ENCODE measurements at places on chromosomes 4 and X.

DNA sequence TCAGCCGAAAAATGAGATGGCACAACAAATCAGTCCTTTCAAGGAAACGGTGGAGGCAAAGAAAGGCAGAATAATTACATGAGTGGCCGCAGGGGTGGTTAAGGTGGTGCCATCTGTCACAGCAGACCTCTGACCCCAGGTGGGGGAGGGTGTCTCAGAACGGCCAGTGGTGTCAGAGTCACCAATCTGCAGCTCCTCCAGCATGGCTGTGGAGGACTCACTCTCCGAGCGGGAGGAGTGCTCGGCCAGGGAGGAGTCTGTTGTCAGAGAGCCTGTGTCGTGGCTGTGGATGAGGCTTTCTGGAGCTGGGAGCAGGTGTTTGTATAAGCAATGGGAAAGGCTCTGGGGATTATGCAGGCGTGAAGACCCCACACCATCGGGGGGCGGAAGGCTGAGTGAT, 130.3 kb upstream of the PDLIM3 start:
- no peak overlapping the region for H3K4me3 ChIP-seq
- H3K36me3 ChIP-seq = no peaks in the 10 kb centered on the region
- no peak for DNase-seq
- H3K27ac ChIP-seq = no peak overlapping the region
- no peaks in the 10 kb centered on the region for H3K27me3 ChIP-seq
- H3K4me1 ChIP-seq = no peaks in the 10 kb centered on the region

DNA sequence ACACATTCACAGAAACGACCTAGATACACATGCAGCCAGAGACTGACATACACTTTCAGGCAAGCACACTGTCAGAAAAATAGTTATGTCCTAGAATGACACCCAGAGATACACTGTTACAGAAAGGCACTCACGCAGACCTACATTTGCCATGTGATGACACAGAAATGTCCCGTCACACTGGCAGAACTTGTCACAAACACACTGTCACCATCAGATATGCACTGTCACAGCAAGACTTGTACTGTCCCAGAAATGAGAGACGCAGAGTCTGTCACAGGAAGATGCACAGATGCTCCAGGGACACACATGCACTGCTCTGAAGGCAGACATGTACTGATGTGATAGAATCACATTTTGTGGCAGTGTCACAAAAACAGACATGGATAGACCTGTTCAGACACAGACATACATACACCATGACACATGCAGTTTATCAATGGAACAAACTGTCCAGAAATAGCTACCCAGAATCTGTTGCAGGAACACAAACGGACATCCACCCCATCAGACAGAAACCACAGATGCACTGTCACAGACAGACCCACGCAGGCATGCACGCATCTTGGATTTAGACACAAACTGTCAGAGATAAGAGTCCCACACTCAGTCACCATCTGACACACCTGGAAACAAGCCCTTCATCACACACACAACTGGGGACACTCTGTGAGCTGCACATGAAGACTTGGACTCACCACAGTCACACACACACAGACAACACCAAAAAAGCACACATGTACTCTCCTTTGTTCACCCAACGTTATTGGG, 1.3 kb upstream of the PIM2 start:
- H3K36me3 ChIP-seq = no peaks in the 10 kb centered on the region
- peaks cover 5% of the 10 kb centered on the region for H3K4me1 ChIP-seq
- no peak overlapping the region for H3K4me3 ChIP-seq
- DNase-seq = no peak

- peak; percentile 50 for DNase-seq
- no peak overlapping the region for H3K27ac ChIP-seq
- no peaks in the 10 kb centered on the region for H3K36me3 ChIP-seq
- no peaks in the 10 kb centered on the region for H3K27me3 ChIP-seq
- H3K4me1 ChIP-seq = peaks cover 15% of the 10 kb centered on the region
Observed at GRCh38 chrX:110665223-110666002, 130.2 kb downstream of the CHRDL1 start.

DNA sequence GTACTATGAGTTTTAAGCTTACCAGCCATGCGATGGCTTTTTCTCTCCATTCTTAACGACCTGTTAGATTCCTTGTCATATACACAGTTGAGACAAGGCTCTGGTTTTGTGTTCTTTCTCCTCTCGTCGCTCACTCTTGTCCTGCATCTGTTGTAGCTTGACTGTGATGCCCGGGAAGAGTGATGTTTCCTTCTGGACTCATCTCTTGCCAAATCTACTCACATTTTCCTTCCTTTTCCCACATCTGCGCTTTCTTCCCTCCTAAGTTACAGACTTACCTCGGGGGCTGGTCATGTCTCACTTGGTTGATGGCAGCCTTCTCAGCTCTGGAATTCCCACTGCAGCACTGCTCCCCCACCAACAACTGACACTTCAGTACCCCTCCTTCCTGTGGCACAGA, 4.8 kb upstream of the MAP7D3 start:
- no peaks in the 10 kb centered on the region for H3K4me1 ChIP-seq
- H3K36me3 ChIP-seq = no peaks in the 10 kb centered on the region
- H3K27ac ChIP-seq = no peak overlapping the region
- no peak overlapping the region for H3K4me3 ChIP-seq
- DNase-seq = no peak

- DNase-seq = no peak
- H3K36me3 ChIP-seq = no peaks in the 10 kb centered on the region
- H3K27ac ChIP-seq = no peak overlapping the region
- H3K27me3 ChIP-seq = no peaks in the 10 kb centered on the region
Observed at GRCh38 chr4:63786171-63786570, 623.1 kb downstream of the TECRL start.

GRCh38 chrX:43003939-43004338, 226.0 kb upstream of the PPP1R2C start:
- H3K27ac ChIP-seq = no peak overlapping the region
- no peaks in the 10 kb centered on the region for H3K27me3 ChIP-seq
- H3K4me3 ChIP-seq = no peak overlapping the region
- no peak for DNase-seq

DNA sequence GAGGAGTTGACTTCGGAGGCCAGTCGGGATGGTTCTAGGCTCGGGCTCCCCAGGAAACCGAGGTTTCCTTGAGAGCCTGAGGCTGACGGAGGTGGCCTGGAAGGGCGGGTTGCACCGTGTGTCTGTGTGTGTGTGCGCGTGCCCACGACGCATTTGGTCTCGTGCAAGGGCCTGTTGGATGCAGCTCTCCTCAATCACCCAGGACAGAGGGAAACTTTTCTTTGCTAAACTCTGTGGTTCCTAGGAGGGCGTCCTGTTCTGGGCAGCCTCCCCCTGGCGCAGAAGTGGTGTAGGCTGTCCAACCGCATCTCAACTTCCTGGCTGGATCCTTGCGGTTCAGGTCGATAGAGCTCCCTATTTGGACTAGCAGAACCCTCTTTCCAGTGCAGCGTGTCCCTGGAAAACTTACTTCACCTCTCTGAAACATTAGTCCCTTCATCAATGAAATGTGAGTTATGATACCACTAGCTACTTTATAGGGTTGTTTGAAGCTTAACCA, 973 bp downstream of the STK32B start:
- no peak overlapping the region for H3K27ac ChIP-seq
- H3K27me3 ChIP-seq = peaks cover 49% of the 10 kb centered on the region
- H3K36me3 ChIP-seq = no peaks in the 10 kb centered on the region
- DNase-seq = peak; percentile 30
- H3K4me1 ChIP-seq = peaks cover 4% of the 10 kb centered on the region

GRCh38 chr4:160825644-160826338, 1338.0 kb downstream of the FSTL5 start:
- no peak for DNase-seq
- no peaks in the 10 kb centered on the region for H3K4me1 ChIP-seq
- H3K36me3 ChIP-seq = no peaks in the 10 kb centered on the region
- H3K27ac ChIP-seq = no peak overlapping the region
- no peaks in the 10 kb centered on the region for H3K27me3 ChIP-seq

DNA sequence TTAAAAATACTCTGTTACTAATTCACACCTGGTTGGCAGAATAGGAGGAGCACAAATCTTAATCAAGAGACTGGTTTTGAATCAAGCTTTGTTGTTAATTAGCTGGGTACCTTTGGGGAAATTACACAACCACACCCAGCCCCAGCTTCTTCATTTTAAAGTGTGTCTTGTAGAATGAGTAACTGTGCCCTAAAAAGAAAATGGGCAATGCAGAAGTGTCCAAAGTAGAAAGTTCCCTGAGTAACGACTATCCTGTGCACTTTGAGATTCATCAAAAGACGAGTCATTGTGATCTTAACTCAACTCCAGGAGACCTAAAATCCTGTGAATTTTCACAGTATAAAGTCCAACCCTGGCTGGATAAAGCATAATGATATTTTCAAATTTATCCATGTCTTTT, 792.3 kb upstream of the HS3ST1 start:
- no peaks in the 10 kb centered on the region for H3K4me1 ChIP-seq
- H3K4me3 ChIP-seq = no peak overlapping the region
- H3K36me3 ChIP-seq = no peaks in the 10 kb centered on the region
- no peaks in the 10 kb centered on the region for H3K27me3 ChIP-seq
- DNase-seq = no peak
- no peak overlapping the region for H3K27ac ChIP-seq

GRCh38 chr4:6606465-6607235, 31.7 kb downstream of the MAN2B2 start:
- no peak overlapping the region for H3K27ac ChIP-seq
- H3K4me3 ChIP-seq = no peak overlapping the region
- H3K27me3 ChIP-seq = no peaks in the 10 kb centered on the region
- DNase-seq = no peak
- no peaks in the 10 kb centered on the region for H3K36me3 ChIP-seq
- H3K4me1 ChIP-seq = no peaks in the 10 kb centered on the region

DNA sequence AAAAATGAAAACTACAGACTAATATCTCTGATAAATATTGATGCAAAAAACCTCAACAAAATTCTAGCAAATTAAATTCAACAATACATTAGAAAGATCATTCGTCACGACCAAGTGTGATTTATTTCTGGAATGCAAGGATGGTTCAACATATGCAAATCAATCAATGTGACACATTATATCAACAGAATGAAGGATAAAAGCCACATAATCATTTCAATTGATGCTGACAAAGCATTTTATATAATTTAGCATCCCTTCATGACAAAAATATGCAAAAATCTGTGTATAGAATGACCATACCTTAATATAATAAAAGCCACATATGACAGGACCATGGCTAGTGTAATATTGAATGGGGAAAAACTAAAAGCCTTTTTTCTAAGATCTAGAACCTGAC, 457.2 kb upstream of the SPANXN1 start:
- no peaks in the 10 kb centered on the region for H3K4me1 ChIP-seq
- no peak overlapping the region for H3K27ac ChIP-seq
- no peaks in the 10 kb centered on the region for H3K27me3 ChIP-seq
- no peak overlapping the region for H3K4me3 ChIP-seq
- DNase-seq = no peak

DNA sequence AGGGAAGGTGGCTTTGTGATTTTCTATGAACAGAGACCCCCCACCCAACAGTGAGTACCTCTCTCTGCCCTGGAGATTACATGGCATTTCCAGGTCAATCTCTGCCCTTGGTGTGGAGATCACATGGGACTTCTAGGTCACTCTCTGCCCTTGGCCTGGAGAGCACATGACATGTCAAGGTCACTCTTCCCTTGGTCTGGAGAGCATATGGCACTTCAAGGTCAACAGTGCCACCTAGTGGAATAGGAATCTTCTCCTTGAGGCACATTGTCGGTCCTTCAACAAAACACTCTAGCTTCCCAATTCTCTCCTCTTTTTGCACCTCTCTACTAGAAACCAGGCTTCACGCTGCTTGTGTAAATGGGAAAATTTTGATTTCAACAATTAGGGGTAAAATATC, 66.2 kb upstream of the TACR3 start:
- no peaks in the 10 kb centered on the region for H3K4me1 ChIP-seq

- H3K4me3 ChIP-seq = no peak overlapping the region
- peaks cover 8% of the 10 kb centered on the region for H3K4me1 ChIP-seq
Observed at GRCh38 chr4:170698334-170698733, 608.6 kb upstream of the AADAT start.

GRCh38 chr4:122047456-122048425, 95.9 kb upstream of the TRPC3 start:
- H3K27me3 ChIP-seq = no peaks in the 10 kb centered on the region
- H3K4me1 ChIP-seq = no peaks in the 10 kb centered on the region
- DNase-seq = no peak
- H3K4me3 ChIP-seq = no peak overlapping the region
- H3K36me3 ChIP-seq = no peaks in the 10 kb centered on the region

DNA sequence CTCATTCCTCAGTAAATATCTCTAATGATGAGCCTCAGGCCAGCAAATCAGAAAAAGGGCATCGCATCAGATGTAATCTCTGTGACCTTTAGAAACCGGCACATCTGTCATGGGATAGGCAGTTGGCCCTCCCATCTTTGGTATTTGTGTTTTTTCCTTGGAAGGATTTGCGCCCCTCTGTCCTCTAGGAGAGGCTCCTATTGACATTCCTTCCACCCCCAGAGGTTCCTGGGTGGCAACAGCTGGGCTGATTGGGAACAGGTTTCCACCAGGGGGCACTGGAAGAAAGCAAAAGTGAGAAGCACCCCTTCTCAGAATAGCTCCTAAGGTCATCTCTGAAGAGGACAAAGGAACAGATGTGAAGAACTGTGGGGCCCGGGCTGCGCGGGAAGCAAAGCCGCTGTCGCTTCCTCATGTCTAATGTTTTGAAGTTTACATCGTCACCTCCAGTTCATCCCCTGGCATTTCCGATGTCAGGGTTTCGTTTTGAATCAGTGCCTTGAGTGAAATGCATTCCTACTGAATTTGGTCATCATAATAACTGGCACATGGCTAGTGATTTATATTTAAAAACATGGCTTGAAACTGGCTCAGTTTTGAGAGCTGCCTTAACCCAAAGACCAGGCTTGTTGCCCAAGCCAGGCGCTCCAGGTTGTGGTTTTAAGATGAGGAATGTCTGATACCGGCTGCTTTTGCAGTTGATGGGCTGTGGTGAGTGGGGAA, 6.2 kb downstream of the TXK start:
- H3K36me3 ChIP-seq = no peaks in the 10 kb centered on the region
- peak; percentile 89 for DNase-seq
- H3K27me3 ChIP-seq = no peaks in the 10 kb centered on the region
- no peak overlapping the region for H3K4me3 ChIP-seq
- H3K27ac ChIP-seq = no peak overlapping the region

DNA sequence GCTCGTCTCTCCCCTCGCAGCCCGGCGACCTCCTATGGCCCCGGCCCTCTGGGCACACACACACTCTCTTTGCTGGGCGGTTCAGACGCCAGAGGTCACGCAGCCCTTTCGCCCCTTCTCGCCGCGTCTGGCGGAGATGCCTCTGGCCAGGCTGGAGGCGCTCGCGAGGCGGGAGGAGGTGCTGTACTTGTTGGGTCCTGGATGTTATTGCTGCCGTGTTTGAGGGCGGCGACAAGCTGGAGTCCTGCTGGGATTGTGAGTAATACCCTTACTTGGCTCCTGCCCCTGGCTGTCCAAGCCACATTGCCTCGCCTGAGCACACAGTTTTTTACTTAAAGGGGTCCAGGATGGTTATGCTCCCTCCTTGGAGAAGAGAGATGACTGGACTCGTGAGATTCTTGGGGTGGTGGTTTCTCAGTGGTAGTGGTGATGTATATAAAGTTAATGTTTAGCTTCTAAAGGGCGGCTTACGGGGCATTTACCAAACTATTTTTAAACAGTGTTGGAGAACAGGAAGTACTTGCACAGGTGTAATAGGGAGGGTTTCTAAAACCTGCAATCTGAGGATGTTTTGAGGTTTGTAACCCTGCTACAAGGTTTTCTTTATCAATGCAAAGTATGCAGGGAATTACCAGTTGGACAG, 572 bp downstream of the USP53 start:
- H3K27ac ChIP-seq = peak overlapping the region; percentile 90
- peaks cover 16% of the 10 kb centered on the region for H3K27me3 ChIP-seq
- no peaks in the 10 kb centered on the region for H3K36me3 ChIP-seq
- peak overlapping the region; percentile 67 for H3K4me3 ChIP-seq

Data from neural progenitor cell (in vitro differentiated cells).